ENCODE measurements at places on chromosomes 6 and 20.

GRCh38 chr6:473768-474452 is 82.4 kb downstream of the IRF4 start:
- DNase-seq: no peak

DNA sequence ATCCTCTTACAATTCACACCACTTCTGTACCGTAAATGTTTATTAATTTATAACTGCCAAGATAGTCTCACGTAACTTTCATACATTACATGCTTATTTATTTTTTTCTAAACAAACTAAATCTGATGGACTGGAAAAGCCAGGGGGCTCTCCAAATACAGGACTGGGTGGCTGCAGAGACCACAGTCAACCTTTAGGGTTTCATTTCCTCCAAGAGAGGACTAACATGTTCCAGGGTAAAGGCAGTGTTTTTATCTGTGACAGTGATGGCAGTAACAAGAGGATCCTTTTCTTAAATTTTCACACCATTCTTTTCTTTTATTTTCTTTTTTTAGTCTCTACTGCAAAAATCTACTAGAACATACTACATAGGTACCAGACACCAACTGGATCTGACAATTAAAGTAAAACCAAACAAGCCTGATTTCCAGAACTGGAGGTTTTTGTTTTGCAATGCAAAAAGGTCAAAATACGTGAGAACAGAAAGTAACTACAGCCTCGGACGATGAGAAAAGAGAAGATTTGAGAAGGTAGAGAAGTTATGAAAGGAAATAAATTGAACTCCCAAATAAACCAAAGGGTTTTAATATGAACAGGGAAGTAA is 1.2 kb downstream of the LMBRD1 start:
- DNase-seq: no peak

DNA sequence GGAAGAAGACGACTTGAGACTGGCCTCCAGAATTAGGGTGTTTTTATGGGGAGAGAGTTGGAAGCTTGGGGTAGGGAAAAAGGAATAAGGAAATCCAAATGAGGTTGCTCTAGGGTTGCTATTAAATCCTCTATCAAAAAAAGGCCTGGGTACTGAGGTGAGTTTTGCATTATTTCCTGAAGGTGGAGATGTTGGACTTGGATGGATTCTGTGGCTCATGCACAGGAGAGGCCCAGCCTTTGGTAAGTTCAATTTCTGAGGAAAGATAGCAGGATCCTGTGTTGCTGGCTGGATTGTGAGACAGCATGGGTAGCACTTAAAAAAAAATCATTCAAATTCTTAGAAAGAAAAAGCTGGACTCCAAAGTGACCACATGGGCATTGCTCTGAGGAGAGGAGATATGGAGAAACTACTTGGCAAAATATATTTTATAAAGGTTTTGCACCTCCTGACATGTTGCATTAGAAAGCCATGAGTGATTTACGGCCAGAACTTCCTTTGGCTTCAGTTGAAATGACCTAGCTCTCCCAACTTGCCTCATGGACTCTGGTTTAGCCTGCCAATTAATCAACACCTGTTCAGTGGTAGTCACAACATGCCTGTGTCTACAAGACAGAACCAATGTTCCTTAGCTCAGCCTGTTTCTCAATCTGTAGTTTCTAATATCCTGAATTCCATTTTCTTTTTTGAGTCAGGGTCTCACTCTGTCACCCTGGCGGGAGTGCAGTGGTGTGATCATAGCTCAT is 152.1 kb upstream of the RALGAPA2 start:
- DNase-seq: peak; percentile 25

GRCh38 chr20:1440024-1440423 is 26.6 kb downstream of the NSFL1C start:
- DNase-seq: peak; percentile 37

- no peak for DNase-seq
Observed at GRCh38 chr20:37535443-37536132, 7.9 kb upstream of the BLCAP start.

DNA sequence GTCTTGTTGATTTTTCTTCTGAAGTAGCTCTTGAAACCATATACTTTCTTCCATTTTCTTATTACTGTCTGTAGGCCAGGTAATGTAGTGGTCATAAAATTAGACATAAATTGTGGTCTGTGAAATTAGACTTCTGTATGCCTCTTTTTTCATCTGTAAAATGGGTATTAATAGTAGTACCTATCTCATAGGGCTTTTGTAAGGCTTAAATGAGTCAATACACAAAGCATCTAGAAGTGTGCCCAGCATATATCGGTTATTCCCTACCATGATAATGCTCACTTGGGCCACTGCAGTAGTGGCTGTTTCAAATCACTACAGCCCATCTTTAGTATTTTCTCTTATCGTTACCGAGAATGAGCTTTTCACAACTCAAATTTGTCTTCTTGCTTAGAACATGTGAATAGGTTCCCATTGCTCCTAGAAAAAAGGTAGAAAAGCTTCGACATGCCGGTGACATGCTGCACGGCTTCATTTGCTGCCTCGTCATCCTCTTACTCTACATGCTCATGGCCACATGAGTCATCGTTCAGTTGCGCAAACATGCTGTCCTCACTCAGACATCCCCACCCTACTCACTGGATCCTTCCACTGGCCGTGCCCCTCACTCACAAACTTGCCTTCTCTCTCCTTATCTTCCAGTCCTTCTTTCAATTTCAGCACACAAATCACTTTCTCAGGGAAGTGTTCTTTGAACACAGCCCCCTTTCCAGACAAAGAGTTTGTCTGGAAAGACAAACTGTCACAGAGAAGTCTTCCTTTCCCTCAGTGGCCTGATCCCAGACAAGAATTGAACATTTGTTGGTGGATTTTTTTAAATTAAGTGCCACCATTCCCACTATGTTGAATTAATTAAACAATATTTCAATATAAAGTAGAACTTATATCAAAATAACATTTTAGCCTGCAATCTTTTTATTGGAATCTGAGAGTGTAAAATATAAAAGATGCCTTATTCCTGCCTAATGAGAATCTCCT is 32.2 kb upstream of the ERVFRD-1 start:
- DNase-seq: peak; percentile 67

DNA sequence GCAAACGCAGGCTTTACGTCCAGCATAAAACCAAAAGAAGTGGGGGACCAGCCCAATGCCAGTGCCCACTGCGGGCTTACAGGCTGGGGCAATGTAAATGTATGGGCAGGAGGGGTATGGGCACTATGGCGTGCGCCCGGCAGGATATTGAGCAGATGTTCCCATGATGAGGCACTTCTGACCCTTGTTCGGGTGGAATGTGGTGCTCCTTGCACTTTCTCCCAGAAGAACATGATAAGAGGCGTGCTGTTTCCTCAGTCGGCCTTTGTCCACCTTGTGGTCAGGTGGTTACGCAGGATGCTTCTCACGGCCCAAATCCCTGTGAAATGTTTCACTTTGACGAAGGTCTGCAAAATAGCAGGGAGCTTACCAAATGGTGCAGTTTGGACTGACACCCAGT is 4.8 kb upstream of the GPR31 start:
- DNase-seq: no peak

DNA sequence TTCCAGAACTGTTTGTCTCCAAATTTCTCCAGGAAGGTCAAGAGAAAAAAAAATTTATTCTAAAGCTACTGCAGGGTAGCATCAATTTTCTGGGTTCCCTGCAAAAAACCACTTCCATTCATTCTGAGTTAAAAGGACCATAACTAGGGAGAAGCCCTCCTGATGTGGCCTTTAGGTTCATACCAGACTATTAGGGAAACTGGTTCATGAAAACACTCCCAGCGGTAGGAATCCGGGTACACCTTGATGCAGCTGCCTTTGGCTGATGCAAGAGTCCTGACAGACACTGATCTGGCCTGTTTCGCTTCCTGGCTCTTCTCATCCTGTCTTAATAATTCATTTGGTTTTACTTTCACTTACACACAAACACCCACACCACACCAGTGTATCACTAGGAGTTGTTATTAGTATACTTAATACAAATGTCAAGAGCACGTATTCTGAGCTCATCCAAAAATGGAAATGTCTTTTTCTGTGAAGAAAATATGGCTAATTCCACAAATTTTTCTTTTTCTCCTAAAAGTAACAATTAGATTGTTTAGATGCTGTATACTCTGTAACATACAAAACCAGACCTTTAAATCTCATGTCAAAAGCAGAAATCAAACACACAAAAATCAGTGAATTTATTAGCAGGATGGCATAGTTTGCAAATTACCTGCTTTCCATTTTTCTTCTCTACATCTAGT is 38.4 kb upstream of the ARHGAP18 start:
- DNase-seq: peak; percentile 40

- DNase-seq: no peak
Observed at GRCh38 chr6:166936079-166936787, 20.1 kb downstream of the RNASET2 start.

- DNase-seq: peak; percentile 39
Observed at GRCh38 chr20:25054995-25055629, 2.8 kb downstream of the ACSS1 start.

- no peak for DNase-seq
Observed at GRCh38 chr6:133841176-133841575, 47.7 kb upstream of the TCF21 start.

GRCh38 chr20:62958388-62959100 is 6.0 kb downstream of the SLC17A9 start:
- no peak for DNase-seq

DNA sequence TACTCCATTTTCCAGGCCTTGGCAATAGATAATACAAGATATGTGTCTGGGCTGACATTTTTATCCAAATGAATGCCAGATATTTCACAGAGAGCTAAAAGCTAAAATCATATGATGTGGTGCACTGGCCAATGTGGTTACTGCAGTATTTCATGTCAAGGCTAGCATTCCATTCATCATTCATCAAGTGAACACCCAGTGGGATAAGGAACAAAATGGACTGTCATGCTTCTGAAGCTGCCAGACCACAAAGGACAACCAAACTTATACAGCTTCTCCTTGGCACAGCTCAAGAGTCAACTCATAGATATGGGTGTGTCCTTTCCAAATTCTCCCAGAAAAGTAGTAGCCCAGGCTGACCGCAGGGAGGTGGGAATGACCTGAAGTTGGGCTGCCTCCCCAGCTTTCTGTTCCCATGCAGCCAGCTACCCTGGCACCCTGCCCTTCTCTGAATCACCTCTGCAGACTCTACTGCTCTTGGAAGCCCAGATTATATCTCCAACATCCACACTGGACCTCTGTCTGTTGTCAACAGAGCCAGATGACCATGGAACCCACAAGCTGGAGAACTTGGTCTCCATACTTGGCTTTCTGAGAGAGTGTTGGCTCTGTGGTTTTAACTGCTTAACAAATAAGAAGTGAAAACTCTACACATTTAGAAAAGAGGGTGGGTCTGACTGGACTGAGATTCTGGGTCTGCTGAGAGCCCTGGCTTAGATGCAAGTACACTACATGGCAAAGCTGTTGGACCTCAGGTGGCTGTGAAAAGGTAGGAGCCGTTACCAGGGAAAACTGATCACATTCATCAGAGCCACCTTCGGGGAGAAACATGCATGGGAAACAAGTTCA is 122.8 kb downstream of the ALDH8A1 start:
- peak; percentile 92 for DNase-seq

DNA sequence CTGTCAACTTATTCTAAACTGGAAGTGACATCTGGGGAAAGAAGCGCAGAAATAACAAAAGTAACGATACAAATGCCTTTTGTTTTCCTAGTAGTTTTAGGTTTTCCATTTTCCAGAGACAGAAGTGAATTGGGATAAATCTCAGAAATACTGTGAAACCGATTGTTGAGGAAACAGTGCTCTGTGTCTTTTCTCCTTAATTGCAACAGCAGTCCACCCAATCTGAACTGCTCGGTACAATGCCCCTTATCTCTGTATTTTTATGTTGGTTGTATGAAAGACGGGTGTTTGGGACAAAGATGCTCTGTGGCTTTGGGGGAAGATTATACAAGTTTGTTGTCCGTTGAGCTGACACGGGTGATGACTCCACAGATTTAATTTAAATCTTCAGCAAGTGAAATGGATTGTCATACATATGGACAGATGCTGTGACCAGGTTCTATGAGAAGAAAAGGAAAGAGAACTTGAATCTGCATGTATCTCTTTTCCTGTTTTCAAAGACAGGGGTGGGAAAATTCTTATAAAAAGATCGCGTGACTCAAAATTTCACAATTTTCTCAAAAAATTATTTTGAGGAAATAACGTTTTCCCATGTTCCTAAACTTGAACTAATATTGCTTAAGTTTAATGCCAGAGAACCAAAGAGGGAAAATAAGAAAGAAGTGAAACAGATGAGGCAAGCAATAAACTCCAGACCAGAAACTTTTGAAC is 41.2 kb downstream of the SASH1 start:
- no peak for DNase-seq

DNA sequence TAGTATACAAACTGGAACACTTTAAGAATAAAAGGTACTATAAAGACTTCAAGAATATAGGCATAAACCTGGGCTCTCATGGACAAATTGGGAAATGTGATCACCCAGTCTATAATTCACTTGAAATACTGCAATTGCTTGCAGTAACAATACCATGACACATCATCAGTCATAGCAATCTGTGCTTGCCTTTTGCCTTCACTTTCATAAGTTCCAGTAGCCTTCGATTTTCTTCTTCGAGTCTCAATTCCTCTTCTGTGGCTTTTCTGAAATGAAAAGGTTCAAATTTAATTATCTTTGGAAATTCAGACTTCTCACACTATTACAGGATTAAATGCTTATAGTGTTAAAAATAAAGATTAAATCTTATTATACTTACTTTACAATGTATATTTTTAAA is 96.3 kb upstream of the ZBTB24 start:
- DNase-seq: no peak

DNA sequence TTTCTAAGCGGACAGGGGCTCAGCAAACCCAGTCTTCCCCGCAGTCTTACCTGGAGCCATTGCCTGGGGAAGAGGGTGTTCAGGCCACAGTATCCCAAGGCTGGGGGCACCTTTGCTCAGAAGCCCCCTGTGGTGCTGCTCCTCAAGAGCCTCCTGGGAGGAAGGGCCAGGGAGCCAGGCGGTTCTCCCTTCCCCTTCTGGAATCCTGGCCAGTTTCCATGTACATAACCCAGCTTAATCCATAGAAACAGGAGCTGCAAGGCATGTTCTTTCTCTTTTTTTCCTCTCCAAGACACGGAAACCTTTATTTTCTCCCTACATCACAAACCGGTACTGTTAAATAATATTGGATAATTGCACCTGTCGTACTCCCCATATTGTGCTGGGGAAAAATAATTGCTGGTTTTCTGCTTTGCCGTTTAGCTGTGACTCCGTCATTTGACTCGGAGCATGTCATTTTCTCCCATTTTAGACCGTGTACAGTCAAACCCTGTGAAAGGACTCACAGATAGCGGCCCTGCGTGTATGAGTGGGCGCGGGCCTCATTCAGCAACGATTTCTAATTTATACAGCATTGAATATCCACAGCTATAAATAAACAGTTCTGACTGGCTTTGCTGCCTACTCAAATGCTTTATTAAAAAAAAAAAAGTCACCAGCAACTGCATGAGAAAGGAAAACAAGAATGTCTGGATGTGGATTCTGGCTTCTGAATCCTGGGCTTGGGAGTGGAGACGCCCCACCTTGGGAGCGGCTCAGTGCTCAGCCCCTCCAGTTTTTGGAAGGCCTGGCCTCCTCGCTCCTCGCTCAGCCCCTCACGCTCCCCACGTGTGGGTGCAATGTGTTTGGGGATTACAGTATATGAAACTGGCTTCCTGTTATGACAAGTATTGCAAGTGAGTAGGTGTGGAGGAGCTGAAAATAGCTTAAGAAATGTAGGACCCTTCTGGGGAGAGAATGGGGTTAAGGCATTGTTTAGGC is 67.3 kb downstream of the ADTRP start:
- DNase-seq: no peak
